ENCODE measurements at places on chromosomes 4 and X. TPM values are rescaled to one million over a fixed set of nuclear protein-coding genes. Genes with fewer than 3 reads are reported as not detected.

Gene CYP2U1
- 2.5 TPM for total RNA-seq

GRCh38 chr4:97645071-97645821 is 498.0 kb downstream of the STPG2 start:
- H3K4me1 ChIP-seq: no peaks in the 10 kb centered on the region
- H3K36me3 ChIP-seq: no peaks in the 10 kb centered on the region
- H3K4me3 ChIP-seq: no peak overlapping the region

GRCh38 chrX:150547375-150548115 is 20.9 kb upstream of the MTM1 start:
- peaks cover 60% of the 10 kb centered on the region for H3K4me1 ChIP-seq
- no peaks in the 10 kb centered on the region for H3K27me3 ChIP-seq
- no peak for DNase-seq
- H3K4me3 ChIP-seq: peak overlapping the region; percentile 34
- no peaks in the 10 kb centered on the region for H3K36me3 ChIP-seq

Gene FREM3
- not detected for total RNA-seq

Gene UGDH
- 12.2 TPM for total RNA-seq

Gene SLC4A4
- 19.1 TPM for total RNA-seq

Gene PAGE2
- not detected for total RNA-seq

GRCh38 chr4:122963216-122963615 is 40.8 kb upstream of the NUDT6 start:
- no peaks in the 10 kb centered on the region for H3K4me1 ChIP-seq
- H3K4me3 ChIP-seq: no peak overlapping the region
- no peak overlapping the region for H3K27ac ChIP-seq
- no peak for DNase-seq
- H3K27me3 ChIP-seq: no peaks in the 10 kb centered on the region
- H3K36me3 ChIP-seq: no peaks in the 10 kb centered on the region

DNA sequence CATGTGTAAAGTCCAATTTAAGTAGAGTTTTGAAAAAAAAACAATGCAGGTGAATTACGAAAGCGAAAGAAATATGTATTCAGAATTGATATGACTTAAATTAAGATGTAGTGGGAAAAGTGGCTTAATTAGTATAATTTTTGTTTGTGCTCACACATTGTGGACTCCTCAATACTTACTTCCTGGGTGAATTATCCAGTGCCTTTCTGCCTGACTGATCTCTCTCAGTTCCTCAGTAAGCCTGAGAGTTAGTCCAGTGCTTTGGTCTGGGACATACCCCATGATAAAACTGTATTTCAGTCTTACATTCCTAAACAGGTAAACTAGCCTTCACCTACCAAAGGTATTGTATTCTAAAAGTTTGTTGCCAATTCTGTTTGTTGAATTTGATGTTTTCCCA is 8.4 kb downstream of the PGAM4 start:
- no peaks in the 10 kb centered on the region for H3K36me3 ChIP-seq
- H3K4me1 ChIP-seq: peaks cover 10% of the 10 kb centered on the region
- no peaks in the 10 kb centered on the region for H3K27me3 ChIP-seq
- no peak for DNase-seq
- H3K4me3 ChIP-seq: no peak overlapping the region
- no peak overlapping the region for H3K27ac ChIP-seq

Gene TAF1
- 89.5 TPM for total RNA-seq

Gene RHOXF1
- 1.4 TPM for total RNA-seq

- no peak overlapping the region for H3K4me3 ChIP-seq
- H3K36me3 ChIP-seq: no peaks in the 10 kb centered on the region
- H3K4me1 ChIP-seq: no peaks in the 10 kb centered on the region
- H3K27ac ChIP-seq: no peak overlapping the region
- no peaks in the 10 kb centered on the region for H3K27me3 ChIP-seq
- DNase-seq: no peak
Observed at GRCh38 chr4:2141022-2141761, 82.1 kb downstream of the NAT8L start.

- H3K4me3 ChIP-seq: no peak overlapping the region
- H3K27ac ChIP-seq: no peak overlapping the region
- no peak for DNase-seq
- H3K27me3 ChIP-seq: no peaks in the 10 kb centered on the region
Observed at GRCh38 chr4:182729516-182729915, 187.7 kb downstream of the DCTD start.

Gene NDNF
- not detected for total RNA-seq

Data from natural killer cell (primary cell).